WERI-Rb-1 (cell line): ENCODE measurements at places on chromosomes 3 and 15.

DNA sequence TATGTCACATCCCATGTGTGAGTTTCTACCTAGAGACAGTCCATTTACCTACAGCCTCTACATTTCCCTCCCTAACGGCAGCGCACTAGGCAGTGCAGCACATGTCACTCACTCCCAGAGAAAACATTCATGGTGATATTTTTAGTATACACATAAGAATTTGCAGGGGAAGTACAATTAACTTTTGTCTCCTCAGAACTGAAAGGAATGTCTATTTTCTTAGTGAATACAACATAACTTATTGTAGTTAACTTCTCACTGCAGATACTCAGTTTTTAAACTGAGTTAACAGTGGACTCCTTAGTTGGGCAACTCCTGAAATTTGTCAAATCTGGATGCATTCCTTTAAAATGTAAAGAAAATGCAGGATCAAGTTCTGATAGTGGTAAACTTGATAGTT is 4.5 kb upstream of the ZBTB47 start:
- DNase-seq: no peak

- no peak for DNase-seq
Measured at GRCh38 chr15:37019479-37020433, 80.6 kb downstream of the MEIS2 start.

DNA sequence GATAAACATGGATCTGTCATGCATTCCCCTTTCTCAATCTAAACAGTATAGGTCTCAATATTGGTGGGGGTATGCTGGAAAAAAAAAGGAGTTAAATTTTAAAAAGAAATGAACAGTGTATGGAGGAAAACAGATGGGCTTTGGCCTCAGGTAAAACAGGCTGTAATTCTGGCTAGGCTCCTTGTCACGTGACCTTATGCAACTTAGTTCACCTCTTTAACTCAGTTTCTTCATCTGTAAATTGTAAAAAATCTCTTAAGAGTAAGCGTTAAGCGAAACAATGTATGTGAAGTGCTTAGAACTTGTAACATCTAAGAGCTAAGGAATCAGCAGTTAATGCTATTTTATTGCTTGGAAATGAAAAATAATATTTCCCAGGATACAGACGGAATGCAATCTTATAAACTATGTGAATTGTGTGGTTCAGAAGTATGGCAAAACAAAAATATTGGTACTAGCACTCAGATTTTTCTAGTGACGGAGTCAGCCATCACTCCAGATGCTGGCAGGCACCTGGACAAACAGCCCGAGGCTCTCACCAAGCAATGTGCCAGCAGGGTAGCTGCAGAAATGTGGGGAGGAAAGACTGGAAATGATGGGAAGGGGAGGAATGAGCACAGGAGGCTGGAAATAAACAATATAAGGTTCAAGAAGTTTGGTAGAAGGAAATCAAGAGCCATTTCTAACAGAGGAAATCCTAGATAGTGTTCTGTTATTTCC is 172.8 kb downstream of the USP13 start:
- DNase-seq: no peak

GRCh38 chr3:59289831-59290230 is 240.0 kb upstream of the CFAP20DC start:
- DNase-seq: no peak
